Lung microvascular endothelial cell (primary cell): ENCODE measurements at places on chromosomes 2 and 18.

GRCh38 chr18:13570216-13570615 lies 156.1 kb downstream of the FAM210A start:
- DNase-seq = no peak

DNA sequence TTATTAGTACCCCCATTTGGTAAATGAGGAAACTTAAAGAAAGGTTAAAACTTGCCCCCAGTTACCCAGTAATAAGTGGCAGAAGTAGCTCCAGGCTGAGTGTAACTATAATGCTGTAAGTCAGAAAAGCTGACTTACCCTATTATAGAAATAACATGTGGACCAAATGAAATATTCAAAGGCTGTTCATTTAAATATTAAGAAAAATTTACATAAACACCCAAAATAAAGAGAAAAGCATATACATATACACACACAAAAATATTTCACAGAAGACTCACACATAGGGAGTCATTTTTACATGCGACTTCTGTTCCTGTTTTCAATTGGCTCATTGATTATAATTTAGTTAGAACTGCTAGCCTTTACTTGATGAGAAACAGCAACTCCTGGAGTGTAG lies 189.1 kb downstream of the NBAS start:
- no peak for DNase-seq

DNA sequence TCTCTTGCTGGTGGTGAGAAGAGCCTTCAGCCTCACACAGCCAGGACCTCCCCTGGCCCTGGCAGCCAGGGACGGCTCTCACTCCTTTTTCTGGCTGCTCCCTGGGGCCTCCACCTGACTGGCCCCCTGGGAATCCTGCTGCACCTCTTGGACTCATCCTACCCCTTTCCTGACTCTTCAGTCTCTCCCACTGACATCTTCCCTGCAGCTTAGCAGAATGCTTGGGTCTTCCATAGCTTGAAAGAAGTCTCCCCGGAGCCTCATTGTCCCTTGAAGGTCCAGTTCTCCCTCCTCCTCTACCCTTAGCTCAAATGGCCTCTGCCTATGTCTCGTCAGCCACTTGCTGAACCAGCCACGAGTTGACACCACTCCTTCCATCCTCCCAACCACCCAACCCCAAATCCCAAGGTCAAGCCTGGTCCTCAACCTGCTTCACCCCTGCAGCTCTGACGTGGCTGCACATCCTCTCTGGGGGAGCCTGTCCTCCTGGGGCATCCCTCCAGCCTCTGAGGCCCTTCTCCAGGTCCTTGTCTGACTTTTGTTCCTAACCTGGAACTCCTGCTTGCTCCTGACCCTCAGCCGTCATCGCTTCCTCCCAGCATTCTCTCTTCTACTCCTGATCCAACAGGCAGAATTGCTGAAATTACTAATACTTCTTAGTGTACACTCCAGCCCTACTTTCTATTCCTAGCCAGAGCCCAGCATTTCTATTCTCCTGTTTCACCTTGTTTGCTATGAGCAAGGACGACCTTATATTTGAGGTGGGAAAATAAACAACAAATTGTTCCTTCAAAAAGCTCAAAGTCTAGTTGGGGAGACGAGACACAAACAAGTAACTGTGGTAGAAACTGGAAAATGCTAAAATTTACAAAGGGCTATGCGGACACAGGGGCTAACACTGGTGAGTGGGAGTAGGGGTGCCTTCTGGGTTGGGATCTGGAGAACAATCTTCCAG lies 68.7 kb upstream of the MGAT4A start:
- DNase-seq = no peak

- no peak for DNase-seq
These were observed 551.3 kb downstream of the CMPK2 start for GRCh38 chr2:6314218-6314960.

DNA sequence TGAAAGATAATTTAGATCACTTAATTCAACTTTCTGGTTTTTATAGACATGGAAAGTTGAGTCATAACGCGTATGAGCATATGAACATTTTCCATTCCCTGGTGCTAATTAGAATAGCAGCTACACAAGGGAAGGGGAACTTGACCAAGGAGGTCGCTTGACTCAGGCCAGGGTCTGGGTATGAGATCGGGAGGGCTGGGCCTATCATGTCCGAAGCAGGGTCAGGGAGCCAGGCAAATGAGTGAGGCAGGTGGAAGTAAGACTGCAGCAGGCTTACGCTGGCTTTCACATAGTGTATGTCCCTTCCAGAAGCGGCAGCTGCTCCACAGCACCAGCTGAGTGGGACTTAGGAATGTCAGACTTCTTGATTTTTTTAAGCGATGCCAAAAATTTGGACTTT lies 14.7 kb downstream of the RALB start:
- DNase-seq = no peak

GRCh38 chr2:43985359-43985758 lies 10.4 kb downstream of the LRPPRC start:
- DNase-seq = no peak

- peak; percentile 59 for DNase-seq
These were observed 3.1 kb downstream of the EGR4 start for GRCh38 chr2:73290049-73290839.

DNA sequence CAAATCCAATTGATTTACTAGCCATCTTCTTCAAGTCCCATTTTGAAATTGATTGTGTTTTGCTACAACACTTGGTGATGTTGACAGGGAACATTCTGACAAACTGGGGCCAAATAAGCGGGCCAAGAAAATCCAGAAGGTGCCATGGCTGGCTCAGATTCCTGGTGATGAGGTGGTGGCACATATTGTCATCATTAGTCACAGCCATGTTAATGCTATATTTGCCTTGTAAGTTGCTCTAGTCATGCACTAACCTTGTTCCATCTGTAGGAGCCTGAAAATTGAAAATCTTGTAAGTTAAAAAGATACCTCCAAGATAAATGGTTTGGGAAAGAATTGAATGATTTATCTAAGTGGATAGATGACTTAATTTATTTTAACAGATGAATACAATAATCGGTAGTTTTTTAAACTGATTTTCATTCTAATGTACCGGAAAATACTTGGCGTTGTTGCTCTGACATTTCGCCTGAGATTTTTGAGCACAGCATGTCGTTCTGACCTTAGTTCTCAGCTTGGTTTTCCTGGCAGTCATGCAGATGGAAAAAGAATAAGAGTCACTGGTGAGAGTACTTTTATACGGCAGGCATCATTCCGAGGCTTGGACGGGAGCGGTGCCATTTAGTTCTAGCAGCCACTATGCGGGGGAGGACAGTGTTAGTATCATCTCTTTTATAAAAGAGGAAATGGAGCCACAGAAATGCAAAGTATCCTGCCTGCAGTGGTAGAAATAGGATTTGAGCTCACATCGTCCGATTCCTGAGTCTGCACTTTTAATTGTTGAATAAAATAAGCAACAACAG lies 133.9 kb downstream of the ZNF532 start:
- DNase-seq = peak; percentile 93

GRCh38 chr18:70169747-70170146 lies 35.7 kb downstream of the RTTN start:
- no peak for DNase-seq

- DNase-seq = no peak
These were observed 25.8 kb upstream of the SLC9A2 start for GRCh38 chr2:102593516-102593915.

GRCh38 chr2:176467595-176467994 lies 198.4 kb downstream of the MTX2 start:
- DNase-seq = no peak

GRCh38 chr18:45063246-45064038 lies 382.8 kb downstream of the SETBP1 start:
- no peak for DNase-seq

DNA sequence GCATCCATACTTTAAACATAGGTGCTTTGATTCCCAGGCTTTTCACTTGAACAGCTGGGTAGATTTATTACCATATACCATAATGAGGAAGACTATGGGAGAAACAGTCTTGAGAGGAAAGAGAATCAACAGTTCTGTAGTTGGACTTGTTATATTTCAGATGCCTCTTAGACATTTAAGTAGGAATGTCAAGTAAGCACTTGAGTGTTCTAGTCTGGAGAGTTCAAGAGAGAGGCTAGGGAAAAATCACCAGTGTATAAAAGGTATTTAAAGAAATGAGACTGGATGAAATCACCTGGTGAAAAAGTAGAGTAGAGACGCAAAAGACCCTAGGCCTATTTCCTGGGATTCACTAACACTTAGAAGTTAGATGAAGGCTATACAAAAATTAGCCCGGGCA lies 13.5 kb upstream of the CCNT2 start:
- DNase-seq = no peak

DNA sequence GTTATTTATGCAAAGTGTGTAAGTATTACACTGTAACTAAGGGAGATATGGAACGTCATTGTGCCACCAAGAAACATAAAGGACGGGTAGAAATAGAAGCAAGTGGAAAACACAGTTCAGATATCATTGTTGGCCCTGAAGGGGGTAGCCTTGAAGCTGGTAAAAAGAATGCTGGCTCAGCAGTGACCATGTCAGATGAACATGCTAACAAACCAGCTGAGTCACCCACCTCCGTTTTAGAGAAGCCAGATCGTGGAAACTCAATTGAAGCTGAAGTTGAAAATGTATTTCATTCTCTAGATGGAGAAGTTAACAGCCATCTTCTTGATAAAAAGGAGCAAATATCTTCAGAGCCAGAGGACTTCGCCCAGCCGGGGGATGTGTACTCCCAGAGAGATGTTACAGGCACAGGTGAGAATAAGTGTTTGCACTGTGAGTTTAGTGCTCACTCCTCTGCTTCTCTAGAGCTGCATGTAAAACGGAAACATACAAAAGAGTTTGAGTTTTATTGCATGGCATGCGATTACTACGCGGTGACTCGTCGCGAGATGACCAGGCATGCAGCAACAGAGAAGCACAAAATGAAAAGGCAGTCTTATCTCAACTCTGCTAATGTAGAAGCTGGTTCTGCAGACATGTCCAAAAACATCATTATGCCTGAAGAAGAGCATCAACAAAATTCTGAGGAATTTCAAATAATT lies 36.1 kb downstream of the ZNF407 start:
- DNase-seq = no peak

GRCh38 chr18:31617031-31617717 lies 25.5 kb downstream of the TTR start:
- DNase-seq = no peak

GRCh38 chr2:233989221-233989858 lies 61.2 kb upstream of the SPP2 start:
- no peak for DNase-seq
